ENCODE measurements at places on chromosomes 7 and 10.

DNA sequence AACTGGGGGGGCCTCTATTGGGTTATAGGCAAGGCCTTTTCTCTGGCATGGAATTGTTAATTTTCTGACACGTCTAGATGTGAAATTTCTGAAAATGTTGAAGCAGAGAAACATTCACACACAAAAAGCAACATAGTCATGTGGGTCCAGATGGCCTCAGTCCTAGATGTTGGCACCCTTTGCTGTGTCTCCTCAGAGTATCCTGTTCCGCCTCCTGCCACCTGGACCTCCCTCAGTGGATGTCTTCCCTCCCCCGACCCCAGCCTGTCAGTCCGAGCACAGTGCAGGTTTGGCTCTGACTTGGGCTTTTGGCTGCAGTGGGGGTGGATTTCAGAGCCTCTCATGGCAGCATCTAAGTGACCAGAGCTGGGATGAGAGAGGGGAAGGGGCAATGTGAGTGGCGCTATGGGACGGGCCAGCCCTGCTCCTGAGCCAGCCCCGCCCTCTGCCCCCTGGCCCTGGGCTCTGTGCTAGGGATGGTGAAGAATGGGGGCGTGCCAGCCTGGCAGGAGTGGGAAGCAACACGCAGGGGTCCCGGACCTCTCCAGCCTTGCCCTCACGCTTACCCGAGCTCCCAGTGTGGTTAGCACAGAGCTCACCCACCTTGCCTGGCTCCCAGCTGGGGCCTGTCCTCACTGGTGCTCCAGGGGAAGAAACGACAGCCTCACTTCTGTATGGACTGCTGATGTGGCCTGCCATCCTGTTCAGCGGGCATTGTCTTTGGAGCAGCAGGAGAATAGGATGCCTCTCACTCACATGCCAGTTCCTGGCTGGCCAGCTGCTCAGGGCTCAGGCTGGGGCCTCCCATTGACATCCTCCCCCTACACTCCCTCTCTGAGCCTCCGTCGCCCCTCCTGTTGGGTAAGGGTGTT, 6.2 kb downstream of the ATP6V0E2 start:
- DNase-seq = no peak

DNA sequence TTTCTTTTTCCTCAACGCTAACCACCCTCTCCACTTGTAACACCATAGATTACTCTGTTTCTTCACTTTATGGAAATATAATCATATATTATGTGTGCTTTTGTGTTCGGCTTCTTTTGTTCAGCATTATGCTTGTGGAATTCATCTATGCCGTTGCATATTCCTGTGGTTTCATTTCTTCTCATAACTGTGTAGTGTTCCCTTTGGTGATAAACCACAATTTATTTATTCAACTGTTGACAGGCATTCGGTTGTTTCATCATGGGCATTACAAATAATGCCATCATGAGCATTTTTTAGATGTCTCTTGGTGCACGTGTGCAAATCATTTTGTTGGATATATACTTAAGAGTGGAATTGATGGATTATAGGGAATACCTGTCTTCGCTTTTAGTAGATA, 12.1 kb downstream of the AVL9 start:
- no peak for DNase-seq

- DNase-seq = no peak
Observed at GRCh38 chr10:64093946-64094535, 572.8 kb downstream of the REEP3 start.

GRCh38 chr10:16987206-16987621, 142.4 kb downstream of the CUBN start:
- no peak for DNase-seq

DNA sequence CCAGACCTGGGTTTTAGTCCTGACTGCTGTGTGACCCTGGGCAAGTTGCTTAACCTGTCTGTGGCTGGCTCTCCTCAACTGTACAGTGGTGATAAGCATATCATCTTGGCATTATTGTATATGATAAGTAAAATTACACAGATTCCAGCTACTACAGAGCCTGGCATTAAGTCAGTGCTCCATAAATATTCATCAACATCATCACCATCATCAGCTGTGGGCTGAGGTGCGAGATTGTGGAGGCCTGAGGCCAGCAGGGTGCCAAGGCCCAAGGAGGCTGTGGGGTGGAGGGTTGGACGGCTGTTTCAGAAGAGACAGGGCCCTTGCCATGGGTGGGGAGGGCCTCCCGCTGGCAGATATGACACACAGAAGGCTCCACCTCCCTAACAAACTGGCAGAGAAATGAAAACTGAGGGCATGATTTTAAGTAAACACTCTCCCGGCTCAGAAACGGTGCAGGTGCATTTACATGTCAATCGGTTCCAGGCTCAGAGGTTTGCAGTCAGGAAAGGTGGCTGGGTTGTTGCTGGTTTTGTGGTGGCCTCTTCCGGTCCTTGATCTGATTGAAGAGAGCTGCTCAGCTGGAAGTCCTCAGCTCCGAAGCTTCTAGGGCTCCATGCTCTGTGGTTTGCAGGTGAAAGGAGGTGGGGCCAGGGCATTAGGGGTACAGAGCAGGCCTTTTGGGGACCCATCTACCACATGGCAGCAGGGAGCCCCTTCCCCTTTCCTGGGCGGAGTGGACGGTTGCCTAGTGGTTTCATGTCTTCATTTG, 10.2 kb downstream of the CRYGN start:
- DNase-seq = peak; percentile 53

DNA sequence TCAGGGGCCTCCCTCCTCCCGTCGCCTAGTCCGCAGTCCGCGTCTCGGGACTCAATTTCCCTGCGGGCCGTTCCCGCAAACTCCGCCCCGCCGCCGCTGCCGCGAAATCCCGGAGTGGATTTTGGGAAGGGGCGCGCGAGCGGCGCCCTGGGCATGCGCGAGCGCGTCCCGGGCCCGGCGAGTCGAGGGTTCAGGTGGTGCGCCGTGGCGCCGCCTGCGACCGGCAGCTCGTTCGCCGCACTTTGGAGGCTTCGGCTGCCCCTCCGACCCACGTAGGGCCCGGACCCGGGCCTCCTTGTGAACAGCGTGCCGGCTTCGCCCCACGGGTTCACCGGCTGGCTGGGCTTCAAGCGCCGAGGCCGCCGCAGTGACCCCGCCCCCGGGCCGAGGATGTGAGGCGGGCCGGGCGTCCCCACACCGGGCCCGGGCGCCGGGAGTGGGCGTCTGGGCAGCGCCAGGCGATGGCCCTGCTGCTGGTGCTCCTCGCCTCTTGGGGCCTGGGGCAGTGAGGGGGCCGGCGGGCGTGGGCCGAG, at the start of gene PLEKHA8:
TSS of gene PLEKHA8 (plus strand) at position 197 of the 533 bp plus-strand sequence. CDS start 351 bp downstream, outside the sequence.
- peak; percentile 91 for DNase-seq

DNA sequence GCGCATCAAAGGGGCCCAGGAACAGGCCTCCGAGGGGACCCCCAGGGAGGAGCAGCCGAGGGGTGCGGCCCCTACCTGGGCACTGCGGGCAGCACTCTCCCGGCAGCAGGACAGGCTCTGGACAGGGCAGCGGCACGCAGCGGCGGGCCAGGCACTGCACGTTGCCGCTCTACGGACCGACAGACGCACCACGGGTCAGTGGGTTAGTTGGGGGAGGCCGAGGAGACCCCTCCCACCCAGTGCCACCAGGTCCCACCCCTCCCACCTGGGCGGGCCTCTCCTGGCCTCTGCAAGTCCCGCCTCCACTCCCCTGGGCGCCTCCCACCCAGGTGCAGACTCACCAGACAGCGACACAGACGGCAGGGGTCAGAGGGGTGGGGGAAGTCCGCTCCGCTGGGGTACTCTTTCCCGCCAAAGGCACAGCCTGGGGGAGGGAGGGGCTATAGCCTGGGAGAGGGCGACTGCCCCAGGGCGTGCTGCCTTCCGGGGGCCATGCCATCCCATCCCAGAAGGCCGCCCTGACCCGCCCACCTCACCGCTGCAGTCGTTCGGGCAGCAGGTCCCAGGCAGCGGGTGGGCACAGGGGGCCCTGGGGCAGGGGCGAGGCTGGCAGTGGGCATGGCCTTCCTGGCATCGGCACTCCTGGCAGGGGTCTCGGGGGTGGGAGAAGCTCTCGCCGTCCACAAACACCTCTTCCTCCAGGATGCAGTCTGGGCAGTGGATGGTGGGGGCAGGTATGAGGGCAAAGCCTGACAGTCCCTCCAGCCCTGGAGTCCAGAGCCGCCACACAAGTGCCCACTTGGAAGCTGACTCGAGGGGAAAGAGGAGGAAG, 19.2 kb downstream of the KCP start:
- no peak for DNase-seq

DNA sequence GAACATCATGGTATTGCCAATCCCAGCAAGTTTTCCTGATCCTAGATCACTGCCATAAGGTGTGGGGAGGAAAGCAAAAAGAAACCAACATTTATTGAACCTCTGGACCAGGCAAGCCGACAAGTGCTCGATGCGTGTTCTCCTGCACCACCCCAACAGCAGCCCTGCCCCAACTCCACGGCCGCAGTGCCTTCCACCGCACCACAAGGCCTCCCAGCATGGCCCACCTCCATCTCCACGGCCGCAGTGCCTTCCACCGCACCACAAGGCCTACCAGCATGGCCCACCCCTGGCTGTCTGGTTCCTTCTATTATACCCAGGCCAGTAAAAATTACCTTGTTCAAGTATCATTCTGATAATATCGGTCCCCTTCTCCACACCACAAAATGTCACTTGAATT, 8.7 kb downstream of the HIPK2 start:
- DNase-seq = no peak

DNA sequence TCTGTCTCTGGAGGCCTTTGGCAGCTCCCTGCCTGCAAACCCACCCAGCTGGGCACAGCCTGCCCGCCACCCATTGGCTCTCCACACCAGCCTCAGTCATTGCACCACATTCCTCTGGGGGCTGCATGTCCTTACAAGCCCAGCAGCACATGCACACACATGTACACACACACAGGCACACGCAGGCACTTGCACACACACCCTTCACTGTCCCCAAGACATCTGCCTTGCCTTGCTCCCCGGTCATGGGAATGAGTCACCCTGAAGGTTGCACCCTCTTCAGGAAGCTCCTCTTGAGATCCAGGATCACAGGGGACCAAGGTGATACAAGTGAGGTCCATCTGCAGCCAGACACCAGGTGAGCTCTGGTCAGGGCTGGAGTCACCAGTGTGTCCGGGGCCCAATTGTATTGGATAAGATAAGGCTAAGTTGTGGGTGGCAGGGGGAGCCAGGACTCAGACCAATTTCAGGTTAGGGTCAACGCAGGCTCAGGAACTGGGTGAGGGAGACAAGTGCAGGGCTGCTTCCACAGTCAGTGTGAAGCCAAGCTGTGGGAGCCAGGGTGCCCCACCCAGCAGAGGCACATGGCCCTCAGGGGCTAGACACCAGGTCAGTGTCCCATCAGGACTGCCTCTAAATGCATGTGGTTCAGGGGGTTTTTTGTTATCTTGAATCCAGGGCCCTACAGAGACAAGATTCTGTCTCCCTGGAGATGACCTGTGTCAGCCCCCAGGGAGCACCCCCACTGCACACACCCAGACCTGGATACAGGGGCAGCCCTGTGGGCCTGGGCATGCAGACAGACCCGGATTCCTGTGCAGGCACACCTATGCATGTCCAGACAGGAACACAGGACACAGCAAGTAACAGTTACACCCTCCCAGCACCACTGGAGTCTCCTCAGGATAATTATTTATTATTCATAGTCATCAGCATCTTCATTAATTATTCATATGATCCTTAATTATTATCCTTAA, 33.8 kb downstream of the KCNH2 start:
- no peak for DNase-seq

DNA sequence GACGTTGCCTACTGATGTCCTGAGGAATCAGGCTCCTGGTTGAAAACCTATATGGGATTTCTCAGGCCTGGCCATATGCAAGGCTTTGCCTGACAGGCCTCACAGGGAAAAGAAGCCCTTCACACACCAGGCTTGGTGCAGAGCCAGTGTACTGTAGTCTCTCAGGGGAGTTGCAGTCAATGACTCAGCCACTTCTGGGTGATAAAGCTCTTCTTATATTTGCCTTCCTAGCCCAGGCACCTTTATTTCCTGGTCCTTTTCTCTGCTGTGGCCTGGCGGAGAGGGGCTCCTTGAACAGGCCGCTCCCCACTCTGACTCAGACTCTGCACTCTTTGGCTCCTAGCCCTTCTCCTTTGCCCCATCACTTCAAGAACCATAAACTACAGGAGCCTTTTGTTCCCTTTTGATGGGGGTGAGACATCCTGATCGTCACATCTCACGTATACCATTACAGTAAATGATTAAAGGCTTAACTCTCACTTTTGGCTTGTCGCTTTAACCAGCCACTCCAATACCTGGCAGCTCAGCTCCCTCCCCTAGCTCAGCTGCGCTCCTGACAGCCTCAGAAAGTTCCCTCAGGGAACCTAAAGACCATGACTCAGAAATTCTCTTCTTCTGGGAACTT, 33.5 kb downstream of the DPY19L1 start:
- no peak for DNase-seq

GRCh38 chr10:124308811-124309210, 109.9 kb downstream of the OAT start:
- no peak for DNase-seq

DNA sequence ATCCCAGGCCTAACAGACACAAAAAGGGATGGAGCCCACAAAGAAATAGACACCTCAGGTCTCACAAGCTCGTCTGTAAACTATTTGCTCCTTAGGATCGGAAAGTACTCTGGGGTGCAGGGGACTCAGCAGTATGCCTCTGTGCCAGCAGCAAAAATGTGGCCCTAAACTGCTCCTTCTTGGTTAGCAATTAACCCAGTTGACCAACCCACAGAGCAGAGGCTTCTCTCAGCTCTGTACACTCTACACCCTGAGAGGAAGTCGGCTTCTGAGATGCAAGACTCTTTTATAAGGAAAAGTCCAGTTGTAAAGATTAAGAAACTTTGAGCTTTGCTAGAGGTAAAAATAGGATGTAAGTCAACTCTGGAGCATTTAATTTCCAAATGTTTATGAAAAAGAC, 156.3 kb upstream of the PRSS58 start:
- no peak for DNase-seq

DNA sequence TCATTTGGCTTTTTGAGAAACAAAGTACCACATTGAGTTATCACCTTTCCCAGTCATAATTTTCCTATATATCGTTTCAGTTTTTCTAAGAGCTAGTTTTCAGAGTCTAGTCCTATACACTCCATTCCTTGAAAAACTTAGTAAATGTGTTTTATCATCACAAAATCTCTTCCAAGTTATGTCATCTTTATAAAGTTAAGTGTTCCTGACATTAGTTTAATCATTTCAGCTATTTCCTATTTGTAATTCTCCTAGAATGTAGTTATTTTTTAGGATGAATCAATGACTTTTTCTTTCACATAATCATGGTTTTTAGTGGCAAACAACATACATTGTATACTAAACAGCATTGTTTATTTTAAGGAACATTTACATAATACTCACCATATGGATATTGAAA, 191.7 kb upstream of the BET1 start:
- no peak for DNase-seq

DNA sequence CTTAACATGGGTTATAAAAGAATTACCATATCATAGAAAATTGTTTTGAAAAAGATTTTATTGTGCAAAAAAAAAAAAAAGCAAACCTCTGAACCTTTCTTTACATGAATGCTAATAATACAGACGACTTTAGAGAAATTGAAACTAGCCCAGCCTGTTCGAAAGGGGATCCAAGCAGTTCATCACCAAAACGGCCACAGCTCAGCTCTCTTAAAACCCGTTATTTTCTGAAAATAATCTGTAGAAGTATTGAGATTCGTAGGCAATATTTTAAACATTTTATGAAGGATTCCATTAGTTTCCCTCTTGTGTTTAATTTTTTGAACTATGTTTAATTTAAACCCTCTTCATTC, 9.9 kb upstream of the GSAP start:
- no peak for DNase-seq

Measured in activated naive CD8-positive, alpha-beta T cell treated with anti-CD3 and anti-CD28 coated beads for 36 hours (primary cell).